EH (cell line): ENCODE measurements at places on chromosomes 7 and 10.

- DNase-seq, result no peak
Measured at GRCh38 chr10:104028823-104029520, 56.7 kb downstream of the COL17A1 start.

GRCh38 chr7:99733448-99733847 is 1.5 kb downstream of the CYP3A7 start:
- peak; percentile 2 for DNase-seq

GRCh38 chr7:157870644-157871290 is 534.0 kb downstream of the DNAJB6 start:
- no peak for DNase-seq

- peak; percentile 3 for DNase-seq
Measured at GRCh38 chr10:53315709-53316108, 543.1 kb upstream of the MBL2 start.

DNA sequence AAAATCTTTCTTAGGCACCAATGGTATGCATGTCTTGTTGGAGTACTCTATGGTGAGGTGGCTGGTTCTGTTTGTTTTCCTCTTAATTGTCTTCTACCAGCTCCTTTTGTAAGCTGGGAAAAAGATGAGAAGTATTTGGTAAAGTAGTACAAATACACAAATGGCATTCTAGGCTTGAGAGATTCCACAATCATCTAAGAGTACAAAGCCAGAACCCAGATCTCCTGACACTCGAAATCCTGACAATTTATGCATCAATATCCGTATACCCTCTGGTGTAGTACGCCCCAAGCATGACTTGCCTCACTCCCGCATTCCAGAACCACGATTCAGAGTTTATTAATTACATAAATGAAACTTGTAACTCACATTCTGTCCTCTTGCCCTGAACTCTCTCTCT is 43.5 kb downstream of the CDCA7L start:
- peak; percentile 80 for DNase-seq

- DNase-seq, result peak; percentile 12
Measured at GRCh38 chr10:97593421-97593820, 3.9 kb downstream of the C10orf62 start.

GRCh38 chr7:117179701-117180100 is 143.2 kb downstream of the WNT2 start:
- DNase-seq, result no peak

GRCh38 chr7:23759671-23760391 is 49.8 kb downstream of the STK31 start:
- DNase-seq, result peak; percentile 3
